ENCODE measurements at places on chromosomes 5 and 9.

- no peak for DNase-seq
These were observed 2.9 kb downstream of the DENND4C start for GRCh38 chr9:19233344-19233743.

GRCh38 chr5:37532976-37533740 is 154.0 kb downstream of the WDR70 start:
- DNase-seq: no peak

GRCh38 chr5:143801252-143801939 is 10.6 kb upstream of the HMHB1 start:
- no peak for DNase-seq

DNA sequence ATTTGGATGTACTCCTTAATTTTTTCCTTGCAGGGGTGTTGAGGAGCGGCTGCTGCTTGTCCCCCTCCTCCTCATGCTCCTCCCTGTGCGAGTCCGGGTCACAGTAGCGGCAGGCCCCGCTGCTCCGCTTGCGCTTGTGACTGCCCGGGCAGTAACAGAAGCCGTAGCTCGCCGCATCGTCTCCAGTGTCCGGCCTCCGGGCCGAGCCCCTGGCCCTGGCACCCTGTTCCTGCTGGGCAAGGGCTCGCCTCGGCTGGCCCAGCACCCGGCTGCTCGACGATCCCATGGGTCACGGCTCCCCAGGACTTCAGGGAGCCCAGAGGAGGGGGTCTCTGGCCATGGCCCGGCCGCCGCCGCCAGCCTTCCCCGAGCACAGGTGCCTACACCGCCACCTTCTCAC is at the start of gene GMCL2:
TSS of gene GMCL2 (minus strand) at position 358 of the 400 bp plus-strand sequence. CDS start at position 286, 72 bp downstream.
- no peak for DNase-seq

Data from EL (cell line).